ENCODE measurements at places on chromosomes 11 and 22. TPM values are rescaled to one million over a fixed set of nuclear protein-coding genes. Genes with fewer than 3 reads are reported as not detected.

TRIM49C gene
- total RNA-seq: not detected

CD81 gene
- total RNA-seq: 154 TPM

RCE1 gene
- total RNA-seq: 8.2 TPM

DNA sequence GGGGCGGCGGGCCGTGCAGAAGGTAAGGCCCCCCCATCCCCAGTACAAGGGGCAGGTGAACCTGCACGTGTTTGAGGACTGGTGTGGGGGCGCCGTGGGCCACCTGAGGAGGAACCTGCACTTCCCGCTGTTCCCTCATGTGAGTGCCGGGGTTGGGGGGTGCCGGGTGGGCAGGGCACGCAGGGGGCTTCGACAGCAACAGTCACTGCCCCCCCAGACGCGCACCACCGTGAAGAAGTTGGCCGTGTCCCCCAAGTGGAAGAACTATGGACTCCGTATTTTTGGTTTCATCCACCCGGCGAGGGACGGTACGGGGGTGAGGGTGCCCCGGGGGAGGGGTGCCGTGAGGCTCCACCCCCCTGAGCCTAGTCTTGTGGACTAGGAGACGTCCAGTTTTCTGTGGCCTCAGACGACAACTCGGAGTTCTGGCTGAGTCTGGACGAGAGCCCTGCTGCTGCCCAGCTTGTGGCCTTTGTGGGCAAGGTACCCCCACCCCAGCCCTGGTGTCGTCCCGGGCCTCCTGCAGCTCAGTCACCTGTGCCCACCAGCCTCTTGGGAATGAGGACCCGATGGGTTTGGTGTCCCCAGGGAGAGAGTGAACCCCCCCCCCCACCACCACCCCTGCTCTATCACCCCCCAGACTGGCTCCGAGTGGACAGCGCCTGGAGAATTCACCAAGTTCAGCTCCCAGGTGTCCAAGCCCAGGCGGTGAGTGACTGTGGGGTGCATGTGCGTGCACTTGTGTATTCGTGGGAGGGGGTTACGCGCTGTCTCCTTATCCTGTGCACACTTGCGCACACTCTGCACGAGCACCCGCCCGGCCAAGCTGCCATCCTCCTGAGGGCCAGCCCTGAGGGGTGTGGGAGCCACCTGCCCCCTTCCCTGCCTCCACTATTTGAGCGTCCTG lies 3.8 kb downstream of the B4GALNT4 start:
- DNase-seq: peak; percentile 51

GRCh38 chr11:7572001-7572712 lies 58.4 kb downstream of the PPFIBP2 start:
- DNase-seq: no peak

GRCh38 chr22:44143579-44143978 lies 37.1 kb upstream of the PARVG start:
- DNase-seq: no peak

DNA sequence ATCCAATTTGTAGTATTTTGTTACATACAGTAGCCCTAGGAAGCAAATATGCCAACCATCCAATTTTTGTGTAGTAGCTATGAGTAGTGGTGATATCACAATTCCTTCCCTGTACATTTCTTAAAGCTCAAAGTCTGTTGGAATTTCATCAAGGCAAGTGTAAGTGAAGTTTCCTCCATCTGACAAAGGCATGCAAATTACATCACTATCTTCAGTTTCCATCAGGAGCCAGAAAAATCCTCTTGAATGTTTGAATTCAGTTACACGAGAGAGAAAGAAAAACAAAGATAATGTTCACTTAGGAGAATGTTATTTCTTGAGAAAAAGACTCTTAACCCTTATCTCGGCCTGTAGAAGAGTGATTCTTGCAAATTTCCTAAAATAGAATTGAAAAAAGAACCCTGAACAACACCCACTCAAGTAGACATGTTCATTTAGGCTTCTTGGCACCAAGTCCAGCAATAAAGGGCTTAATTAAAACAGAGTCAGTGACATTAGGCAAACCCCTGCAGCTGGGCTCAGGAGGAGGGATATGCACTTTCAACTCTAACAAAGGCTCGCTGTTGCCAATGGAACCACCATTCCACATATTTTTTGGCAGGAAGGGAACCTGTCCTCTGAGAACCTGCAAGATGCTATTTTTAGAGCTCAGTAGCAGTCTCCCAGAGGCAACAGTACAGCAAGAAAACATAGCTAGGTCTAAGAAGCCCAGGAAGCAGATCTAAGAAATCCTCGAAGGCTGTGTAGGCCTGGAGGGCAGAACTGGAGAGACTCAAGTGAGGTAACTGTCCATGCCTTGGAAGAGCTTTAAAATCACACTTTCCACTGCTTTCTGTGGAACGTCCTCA lies 144.6 kb downstream of the CCDC81 start:
- no peak for DNase-seq

DNA sequence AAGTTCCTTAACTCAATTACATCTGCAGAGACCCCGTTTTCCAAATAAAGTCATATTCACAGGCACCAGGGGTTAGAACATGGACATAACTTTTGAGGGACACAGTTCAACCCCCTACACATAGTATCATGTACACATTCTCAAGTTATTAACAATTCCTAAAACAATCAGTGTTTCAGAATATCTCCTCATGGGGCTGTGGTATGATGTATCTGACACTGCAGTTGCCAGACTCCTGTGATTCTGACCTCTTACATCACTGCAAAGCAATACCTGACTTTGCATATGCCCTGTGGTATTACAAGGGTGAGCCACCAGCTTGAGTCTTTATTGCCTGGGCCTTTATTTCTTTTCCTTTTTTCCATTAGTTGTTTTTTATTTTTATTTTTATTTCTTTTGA lies 141.7 kb downstream of the COMMD9 start:
- DNase-seq: no peak

- no peak for DNase-seq
These were observed 7.8 kb downstream of the SIPA1 start for GRCh38 chr11:65645710-65646109.

DNA sequence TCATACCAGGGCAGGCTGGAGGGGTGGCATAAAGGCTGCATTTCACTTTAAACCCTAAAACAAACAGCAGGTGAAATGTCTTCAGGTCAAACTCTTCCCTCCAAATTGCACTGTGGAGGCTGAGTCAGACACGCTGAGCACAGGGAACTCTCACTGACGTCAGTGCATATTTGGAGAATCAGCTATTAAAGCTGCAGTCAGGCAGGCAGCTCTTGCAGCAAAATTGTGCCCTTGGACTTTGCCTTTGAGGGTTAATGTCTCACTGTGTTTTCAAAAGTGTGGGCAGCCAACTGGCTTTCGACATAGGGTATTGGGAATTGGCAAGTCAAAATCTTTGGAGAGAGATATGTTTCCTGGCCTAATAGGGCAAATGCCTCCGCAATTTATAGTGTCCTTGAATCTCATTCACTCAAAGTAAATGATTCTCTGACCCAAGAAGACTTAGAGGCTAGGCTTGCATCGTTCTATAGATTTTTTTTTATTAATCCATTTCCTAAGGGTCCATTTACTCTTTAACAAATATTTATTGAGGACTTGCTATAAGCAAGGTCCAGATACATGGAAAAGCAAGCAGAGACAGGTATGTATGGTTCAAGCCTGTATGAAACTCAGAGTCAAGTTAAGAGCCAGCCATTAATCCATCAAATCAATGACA lies 27.7 kb upstream of the SMCO4 start:
- no peak for DNase-seq

DNA sequence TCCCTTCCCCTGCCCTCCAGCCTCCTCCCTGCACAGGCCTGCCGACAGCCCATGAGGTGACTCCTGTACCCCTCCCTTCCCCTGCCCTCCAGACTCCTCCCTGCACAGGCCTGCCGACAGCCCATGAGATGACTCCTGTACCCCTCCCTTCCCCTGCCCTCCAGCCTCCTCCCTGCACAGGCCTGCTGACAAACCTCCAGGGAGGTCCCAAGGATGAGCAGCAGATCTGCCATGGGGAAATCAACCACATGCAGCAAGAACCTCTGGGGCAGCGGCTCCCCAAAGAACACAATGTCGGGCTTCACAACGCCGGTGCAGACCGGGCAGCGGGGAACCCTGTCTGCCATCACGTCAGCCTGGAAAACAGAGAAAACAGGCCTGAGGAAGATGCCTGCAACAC lies 12.3 kb downstream of the SIRT3 start:
- DNase-seq: no peak

DNA sequence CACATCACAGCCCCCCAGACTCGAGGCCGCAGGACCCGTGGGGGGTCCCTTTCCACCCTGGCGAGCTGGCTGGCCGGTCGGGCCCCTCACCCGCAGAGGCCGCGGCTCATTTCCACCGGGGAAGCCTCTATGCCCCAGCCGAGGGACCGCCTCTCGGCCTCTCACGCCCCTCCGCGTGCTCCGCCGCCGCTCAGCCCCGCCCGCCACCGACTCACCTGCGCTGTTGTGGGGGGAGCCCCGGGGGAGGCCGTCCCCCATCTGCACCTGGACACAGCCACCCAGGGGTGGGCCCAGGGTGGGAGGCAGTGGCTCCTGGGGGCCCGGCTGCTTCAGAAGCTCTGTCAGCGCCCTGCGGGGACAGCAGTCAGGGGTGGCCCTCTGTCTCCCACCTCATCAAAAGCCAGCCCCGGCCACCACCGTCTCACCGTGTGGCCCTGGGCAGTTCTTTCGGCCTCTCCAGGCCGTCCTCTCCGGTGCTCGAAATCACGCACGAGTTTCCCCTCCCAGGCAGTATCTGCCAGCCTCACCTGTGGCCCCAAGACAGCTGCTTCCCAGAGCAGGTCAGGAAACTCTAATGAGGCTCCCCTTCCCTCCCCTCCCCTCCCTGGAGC lies 3.8 kb downstream of the SHISA8 start:
- no peak for DNase-seq

DNA sequence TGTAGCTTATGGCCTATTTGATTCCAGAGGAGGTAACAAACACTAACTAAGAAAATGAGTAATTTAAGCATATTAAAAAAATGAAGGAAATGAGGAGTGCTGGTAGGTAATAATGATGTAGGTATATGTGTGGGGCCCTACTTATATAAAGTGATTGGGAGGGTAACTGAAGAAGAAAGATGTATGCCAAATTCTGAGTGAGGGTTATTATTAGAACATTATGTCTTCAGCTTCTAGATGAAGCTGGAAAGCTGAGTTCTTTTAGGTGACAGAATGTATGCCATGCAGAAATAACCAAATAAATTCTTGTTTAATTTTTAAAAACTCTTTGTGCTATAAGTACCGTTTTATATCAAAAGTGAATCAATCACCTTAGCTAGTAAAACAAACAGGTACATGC lies 479.6 kb upstream of the TENM4 start:
- DNase-seq: no peak

GRCh38 chr11:86209806-86210657 lies 34.5 kb upstream of the EED start:
- DNase-seq: no peak

Measured in pancreas (tissue), 10 donors.